ENCODE measurements at places on chromosomes 11 and 22.
A peak's percentile ranks its signal among the peaks of the same experiment; 100 is the strongest.

DNA sequence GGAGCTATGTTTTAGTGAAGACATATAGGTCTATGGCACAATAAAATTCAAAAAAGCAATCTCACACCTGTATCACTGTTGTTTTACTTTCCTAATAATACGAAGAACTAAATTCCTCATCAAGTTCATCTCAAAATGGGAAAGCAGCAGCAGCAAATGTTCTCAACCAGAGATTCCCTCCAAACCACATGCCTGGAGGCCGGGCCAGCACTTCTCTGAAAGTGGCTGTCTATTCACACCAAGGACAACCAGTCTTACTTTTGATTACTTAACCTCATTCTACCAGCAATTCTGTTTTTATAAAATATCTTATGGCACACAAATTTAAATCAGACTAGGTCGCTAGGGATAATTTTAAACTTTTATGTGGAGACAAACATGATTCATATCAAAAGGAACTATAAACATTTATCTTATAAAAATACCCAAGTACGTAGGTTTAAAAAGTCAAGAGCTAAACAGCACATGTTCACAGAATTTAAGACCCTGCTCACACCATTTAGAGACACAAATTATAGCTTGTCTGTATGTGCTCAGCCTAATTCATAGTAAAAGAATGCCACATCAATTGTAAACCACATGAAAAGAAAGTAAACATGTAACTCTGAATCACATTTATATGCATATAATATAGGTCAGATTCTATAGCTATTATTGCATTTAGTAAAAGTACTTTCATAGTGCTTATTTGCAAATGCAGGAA is 46.1 kb downstream of the RRAS2 start:
- DNase-seq, result no peak

DNA sequence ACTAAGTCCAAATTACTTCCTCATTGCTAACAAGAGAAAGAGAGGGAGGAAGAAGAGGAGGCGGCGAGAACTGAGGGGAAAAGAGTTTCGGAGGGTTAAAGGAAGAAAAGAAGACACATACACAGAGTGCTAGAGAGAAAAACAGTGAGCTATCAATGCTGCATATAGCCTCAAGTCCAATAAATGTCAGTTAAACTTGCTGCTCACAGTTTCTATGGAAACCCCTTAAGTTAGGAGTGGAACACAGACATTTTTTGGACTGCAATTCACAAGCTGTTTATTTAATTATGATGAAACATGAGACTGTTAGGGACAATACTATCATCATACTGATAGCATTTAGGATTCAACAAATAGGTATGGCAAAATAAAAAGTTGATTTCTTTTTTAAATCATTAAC is 1320.4 kb downstream of the LRRC4C start:
- DNase-seq, result no peak

DNA sequence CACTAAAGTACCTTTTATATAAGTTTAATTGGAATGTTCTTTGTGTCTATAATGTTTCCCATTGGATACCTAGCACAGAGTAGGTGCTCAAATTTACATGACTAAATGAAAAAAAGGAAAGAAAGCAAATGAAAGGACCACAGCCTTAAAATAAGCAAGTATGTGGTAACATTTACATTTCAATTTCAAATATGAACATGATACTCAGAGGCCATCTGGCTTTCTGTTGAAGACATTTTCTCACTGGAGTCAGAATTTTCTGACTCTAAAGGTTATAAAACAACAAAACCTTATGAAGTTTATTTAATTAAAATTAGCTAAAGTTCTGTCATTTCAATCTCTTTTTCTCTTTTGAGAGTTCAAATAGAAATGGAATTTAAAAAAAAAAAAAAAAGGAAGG is 904 bp upstream of the ANGPTL5 start:
- no peak for DNase-seq

DNA sequence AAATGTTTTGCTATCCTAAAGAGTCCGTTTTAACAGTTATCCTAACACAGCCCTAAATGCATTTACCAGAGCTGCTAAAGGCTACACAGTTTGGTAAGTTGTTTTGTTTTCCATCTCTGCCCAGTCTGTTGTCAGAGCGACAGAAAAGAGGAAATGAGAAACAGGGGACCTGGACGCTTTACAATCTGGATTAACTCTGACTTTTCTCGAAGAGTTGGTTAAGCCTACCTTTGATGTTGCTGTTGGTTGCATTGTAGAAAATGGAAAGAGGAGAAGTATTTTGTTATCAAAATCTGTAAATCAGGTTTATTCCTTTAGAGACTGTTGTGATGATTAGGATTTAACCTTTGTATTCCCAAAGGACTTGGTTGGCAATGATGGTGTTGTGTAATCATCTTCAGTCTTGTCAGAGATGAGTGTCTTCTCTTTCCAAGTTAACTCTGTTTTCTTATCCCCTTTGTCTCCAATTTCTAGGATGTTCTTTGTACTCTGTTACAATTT is 481 bp downstream of the ANGPTL5 start:
- DNase-seq, result no peak

GRCh38 chr11:119445850-119446249 is 22.9 kb upstream of the THY1 start:
- no peak for DNase-seq

DNA sequence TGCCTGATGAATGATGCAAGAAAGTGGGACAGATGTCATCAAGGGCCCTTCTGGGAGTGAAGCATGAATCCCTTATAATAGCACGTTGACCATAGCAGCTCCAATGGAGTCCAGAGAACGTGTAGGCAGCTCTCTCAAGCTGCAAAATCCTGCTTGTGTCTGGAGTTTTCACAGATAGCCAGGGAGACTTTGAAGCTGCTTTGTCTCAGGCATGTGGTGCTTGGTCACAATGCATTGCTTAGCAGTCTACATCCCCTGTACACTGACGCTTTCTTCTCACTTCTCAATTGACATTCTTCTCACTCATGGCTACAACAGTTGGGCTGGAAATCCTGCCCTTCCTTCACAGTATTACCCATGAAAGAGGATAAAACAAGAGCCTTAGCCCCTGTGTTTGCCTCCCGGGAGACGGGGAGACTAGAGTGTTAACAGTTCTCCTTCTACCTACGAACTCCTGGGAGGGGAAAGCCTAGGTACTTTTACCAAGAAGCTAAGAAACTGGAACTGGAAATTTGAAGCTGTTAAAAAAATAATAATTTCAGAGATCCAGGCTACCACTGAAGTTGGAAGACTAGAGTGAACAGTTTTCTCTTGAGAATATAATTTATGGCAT is 20.7 kb upstream of the MMP7 start:
- no peak for DNase-seq

GRCh38 chr11:130616573-130616972 is 168.1 kb downstream of the ADAMTS15 start:
- DNase-seq, result no peak

DNA sequence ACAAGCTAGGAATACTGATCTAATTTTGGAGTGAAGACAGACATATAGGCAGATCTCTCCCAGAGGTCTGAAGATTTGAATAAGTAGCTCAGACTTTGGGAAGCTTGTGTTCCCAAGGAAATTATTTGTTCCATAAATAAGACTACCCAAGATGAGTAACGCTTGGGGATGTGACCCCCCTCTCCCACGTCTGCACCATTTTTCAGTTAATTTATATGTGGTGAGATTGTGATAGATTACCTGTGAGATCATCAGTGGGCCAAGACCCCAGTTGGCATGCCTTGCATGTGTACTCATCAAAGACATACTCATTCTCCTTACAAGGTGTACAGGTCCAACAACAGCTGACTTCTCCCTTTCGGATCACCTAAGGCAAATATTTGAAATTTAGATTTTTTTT is 252.8 kb upstream of the CTSC start:
- no peak for DNase-seq

GRCh38 chr11:17683377-17684161 is 35.8 kb upstream of the MYOD1 start:
- no peak for DNase-seq

- no peak for DNase-seq
Observed at GRCh38 chr11:69439127-69439526, 42.3 kb upstream of the LINC01488 start.

DNA sequence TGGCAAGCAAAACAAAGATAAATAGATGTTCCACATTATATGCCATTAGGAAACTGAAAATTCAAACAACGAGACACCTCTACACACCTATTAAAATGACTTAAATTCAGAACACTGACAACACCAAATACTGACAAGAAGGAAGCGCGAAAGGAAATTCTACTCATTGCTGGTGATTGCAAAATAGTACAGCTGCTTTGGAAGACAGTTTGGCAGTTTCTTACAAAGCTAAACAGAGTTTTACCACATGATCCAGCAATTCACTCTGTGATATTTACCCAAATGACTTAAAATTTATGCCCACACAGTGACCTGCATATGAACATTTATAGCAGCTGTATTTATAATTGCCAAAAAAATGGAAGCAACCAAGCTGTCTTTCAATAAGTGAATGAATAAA is 232.6 kb downstream of the CASP12 start:
- DNase-seq, result no peak

DNA sequence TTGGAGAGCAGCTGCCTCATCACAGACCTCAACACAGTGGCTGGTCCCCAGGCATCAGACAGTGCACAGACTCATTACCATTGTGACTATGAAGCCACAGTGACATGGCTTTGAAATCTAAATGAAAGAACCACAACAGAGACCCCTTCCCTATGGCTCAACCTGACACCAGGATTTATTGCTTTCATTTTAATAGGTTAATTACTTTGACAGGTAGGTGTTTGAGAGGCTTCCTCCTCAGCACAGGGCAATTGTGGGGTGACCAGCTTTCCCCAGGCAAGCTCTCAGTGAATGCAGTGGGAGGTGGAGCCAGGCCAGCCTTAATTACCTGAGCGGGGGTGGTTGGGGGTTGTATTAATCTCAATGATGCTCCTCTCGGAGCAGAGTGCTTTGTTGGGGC is 102.3 kb downstream of the CHST1 start:
- DNase-seq, result no peak

DNA sequence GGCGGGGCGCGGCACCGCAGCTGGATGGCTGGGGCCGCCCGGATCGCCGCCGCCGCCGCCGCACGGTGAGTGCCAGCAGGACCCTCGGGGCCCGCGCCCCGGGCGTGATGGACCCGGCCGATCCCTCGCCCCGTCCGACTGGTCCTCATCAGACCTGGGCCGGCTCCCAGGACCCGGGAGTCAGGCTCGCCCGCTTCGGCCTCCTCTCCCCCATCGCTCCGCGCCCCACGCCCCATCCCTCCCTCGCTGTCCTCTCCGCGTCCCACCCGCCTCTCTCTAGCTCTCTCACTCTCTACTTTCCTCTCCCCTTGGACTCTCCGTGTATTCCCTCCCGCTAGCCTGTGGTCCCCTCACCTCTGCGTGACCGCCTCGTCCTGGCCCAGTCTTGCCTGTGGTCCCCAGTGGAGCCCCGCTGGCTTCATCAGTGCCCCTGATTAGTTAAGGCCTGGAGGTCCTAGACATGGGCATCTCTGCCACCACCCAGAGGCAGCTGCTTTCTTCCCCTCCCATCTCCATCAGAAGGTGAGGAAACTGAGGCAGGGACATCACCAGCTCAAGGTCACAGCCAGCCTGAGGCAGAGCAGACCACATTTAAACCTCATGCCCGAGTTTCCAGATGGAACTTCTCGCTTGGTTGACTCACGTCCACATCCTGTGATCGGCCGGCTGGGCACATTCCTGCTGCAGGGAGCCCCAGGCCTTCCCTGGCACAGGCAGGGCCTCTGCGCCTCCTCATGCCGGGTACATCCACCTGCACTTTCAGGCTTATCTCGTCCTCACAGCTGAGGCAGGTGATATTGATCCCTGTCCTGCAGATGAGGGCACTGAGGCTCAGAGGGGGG is 429 bp downstream of the SLC39A13 start:
- no peak for DNase-seq

DNA sequence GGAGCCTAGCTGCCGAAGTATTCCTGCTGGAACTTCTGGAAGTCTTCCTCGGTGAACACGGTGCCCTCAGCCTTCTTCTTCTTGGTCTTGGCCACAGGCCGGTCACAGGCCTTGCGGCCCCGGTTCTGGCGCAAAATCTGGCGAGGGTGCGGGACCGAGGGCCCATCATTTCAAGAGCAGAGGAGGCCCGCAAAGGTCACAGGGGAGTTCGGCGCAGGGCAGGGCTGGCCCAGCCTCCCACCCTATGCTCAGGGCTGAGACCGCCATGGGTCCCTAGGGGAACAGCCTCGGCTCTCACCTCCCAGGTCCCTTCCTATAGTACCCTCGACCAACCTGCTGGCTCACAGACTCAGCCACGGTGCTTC is 3.1 kb downstream of the RPS19BP1 start:
- no peak for DNase-seq

- peak; percentile 76 for DNase-seq
Observed at GRCh38 chr11:47373876-47374719, 4.2 kb downstream of the SPI1 start.

- no peak for DNase-seq
Observed at GRCh38 chr11:16326679-16327297, 29.6 kb downstream of the SOX6 start.

GRCh38 chr11:76946223-76946622 is 85.5 kb downstream of the ACER3 start:
- no peak for DNase-seq

DNA sequence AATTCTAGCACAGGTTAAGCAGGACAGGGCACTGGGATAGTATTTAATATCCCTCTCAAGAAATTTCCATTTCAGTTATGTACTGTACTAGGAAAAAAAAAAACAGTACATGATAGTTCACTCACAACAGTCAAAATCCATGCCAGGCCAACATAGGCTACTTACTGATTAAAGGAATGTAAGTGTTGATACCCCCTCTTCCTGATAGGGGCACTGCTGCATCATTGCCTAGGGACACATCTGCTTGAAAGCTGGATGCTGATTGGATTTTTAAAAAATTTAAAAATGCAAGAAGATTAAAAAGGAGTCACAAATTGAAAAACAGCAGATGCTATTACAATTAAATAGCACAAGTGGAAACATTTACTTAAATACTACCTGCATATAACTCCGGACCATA is 43.4 kb downstream of the APOL5 start:
- no peak for DNase-seq

- no peak for DNase-seq
Observed at GRCh38 chr11:65129649-65130441, 4.5 kb downstream of the SYVN1 start.

DNA sequence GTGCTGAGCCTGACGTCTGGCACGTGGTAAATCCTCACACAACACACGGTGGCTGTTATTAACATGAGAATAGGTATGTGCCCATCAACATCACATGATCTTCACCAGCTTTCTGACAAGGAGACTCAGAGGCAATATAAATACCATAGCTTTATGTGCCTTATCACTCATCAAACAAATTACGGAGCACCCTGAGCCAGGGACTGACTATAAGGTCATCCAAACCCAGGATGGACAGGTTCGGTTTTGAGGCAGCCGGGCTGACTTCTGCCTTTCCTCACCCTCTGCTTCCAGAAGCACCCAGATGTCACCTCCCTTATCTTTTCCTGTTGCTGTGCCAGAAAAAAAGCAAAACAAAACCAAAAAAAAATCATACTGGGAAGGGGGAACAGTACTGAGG is 5.7 kb upstream of the PLAAT3 start:
- no peak for DNase-seq
